ENCODE measurements at places on chromosomes 3 and 15. TPM values are rescaled to one million over a fixed set of nuclear protein-coding genes. Genes with fewer than 3 reads are reported as not detected.

Gene SAXO2
- total RNA-seq, result 0.30 TPM

Gene SLC24A5
- not detected for total RNA-seq

Gene ADGRG7
- not detected for total RNA-seq

Gene LRTM1
- not detected for total RNA-seq

Gene SGO1
- total RNA-seq, result 0.83 TPM

Gene ZIC4
- not detected for total RNA-seq

Gene CYP8B1
- not detected for total RNA-seq

Gene CAND2
- 5.1 TPM for total RNA-seq

Gene ARNT2
- total RNA-seq, result 10.4 TPM

Gene PLA2G4F
- not detected for total RNA-seq

Gene FSIP1
- 1.6 TPM for total RNA-seq

Gene NME9
- total RNA-seq, result not detected

Gene CCDC80
- total RNA-seq, result 1,677 TPM

Gene CYP1A2
- total RNA-seq, result not detected

Gene CFAP100
- not detected for total RNA-seq

Gene GRAMD1C
- total RNA-seq, result 4.2 TPM

Gene SPSB4
- not detected for total RNA-seq

Gene C3orf20
- under 0.01 TPM for total RNA-seq

Gene C3orf22
- not detected for total RNA-seq

Gene ATP13A5
- not detected for total RNA-seq

Gene ARL6
- total RNA-seq, result 13.6 TPM

Data from smooth muscle cell of the pulmonary artery (primary cell).